Activated CD4-positive, alpha-beta T cell treated with anti-CD3 and anti-CD28 coated beads, Interleukin-2, Interleukin-6, amounts not matched to agents 100 ng/mL and 50 ng/mL, durations not matched to agents 16 hours and 8 hours (primary cell): ENCODE measurements at places on chromosomes 5 and 9.

GRCh38 chr9:129891569-129891968, 56.3 kb downstream of the USP20 start:
- peak; percentile 27 for DNase-seq

DNA sequence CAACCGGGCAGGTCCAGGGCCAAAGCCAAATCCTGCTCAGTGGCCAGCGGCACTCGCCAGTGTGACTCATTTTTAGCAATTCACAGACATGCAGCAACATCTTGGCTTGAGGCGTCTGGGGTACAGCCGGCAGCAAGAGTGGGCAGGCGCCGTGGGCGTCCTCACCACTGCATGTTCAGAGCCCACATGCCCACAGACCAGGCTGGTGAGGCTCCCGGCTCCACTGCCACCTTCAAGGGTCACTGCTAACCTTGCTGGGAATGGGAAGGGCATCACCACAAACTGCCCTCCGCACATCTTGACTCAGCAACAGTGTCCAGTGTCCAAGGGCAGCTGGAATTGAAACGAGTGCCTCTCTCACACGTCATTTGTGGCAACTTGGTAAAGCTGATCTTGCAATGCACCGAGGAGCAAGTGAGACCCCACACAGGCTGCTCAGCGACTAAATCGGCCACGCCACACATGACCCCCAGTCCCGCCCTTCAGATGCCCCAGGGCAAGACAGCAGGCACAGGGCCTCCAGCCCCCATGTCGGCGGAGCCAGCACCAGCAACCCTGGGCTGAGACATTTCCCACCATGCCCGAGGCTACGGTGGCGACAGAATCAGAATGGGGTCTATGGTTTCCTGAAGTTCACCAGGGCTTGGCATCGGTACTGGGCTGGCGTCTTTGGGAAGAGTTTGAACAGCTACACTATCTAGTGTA, 140.3 kb downstream of the ROR2 start:
- no peak for DNase-seq

DNA sequence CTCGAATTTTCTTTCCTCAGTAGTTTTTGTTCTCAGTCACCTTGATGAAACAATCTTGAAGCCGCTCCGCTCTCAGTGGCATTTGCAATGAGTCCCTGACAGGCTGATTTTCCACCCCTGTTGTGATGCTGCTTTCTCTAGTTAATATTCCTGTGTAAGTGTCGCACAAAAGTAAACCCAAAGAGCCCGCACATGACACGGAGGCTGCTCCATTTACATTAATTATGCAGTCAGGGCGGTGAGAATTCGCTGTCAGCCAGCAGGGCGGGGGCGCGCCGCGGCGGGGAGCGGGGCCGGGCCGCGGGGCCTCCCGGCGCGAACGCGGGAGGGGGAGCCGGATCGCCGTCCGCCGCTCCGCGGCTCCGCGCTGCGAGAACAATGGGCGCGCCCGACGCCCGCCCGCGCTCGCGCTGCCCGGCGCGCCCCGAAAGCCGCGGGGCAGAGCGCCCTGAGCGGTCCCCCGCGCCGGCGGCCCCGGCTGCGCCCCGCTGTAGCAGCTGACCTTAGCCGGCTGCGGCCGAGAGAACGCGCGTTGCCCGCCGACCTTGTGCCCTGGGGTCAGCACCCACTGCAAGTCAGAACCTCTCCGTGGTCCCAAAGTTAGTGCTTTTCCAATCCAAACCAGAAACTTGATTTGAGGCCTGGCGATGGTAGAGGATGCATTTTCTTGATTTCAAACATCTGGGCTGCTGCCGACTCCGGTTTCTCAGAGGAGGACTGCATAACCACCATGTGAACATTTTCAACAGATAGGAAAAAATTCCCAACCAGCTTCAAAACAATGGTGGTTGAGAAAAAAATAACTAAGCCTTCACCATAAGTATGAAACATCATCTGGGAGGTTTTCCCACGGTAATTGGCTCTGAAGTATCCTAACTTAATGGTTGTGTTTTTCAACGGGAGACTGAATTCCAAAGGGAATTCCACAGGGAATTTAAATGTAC, 142.6 kb downstream of the PBX3 start:
- peak; percentile 27 for DNase-seq

DNA sequence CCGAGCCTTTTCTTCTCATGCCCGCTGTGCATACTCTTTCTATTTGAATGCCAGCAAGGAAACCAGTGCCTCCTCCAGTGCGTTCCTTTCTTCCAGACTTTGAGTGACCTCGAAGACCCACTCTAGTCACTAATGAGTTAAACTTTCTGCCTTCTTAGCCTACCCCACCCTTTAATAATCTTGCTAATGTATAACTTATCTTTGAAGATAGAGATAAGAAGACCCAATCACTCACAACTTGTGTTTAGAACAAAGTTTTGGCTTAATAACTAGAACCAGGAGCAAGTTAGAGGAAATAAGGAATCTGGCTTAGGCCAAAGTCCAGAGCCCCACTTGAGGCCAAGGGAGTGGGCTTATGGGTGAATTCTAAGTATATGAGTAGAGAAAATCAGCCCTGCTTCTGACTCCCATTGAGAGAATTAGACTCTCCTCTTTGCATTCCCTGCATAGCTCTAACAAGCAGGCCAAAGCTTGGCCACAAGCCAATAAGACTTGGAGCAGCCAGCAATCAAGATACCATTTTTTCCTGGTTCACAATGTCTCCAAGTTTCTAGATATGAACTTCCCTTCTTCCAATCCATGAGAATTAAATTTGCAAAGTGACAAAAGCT, 181.5 kb upstream of the PIK3R1 start:
- DNase-seq, result no peak

GRCh38 chr9:81848472-81848871, 79.8 kb upstream of the SPATA31D4 start:
- no peak for DNase-seq

GRCh38 chr9:90552317-90552716, 90.3 kb downstream of the DIRAS2 start:
- DNase-seq, result no peak

DNA sequence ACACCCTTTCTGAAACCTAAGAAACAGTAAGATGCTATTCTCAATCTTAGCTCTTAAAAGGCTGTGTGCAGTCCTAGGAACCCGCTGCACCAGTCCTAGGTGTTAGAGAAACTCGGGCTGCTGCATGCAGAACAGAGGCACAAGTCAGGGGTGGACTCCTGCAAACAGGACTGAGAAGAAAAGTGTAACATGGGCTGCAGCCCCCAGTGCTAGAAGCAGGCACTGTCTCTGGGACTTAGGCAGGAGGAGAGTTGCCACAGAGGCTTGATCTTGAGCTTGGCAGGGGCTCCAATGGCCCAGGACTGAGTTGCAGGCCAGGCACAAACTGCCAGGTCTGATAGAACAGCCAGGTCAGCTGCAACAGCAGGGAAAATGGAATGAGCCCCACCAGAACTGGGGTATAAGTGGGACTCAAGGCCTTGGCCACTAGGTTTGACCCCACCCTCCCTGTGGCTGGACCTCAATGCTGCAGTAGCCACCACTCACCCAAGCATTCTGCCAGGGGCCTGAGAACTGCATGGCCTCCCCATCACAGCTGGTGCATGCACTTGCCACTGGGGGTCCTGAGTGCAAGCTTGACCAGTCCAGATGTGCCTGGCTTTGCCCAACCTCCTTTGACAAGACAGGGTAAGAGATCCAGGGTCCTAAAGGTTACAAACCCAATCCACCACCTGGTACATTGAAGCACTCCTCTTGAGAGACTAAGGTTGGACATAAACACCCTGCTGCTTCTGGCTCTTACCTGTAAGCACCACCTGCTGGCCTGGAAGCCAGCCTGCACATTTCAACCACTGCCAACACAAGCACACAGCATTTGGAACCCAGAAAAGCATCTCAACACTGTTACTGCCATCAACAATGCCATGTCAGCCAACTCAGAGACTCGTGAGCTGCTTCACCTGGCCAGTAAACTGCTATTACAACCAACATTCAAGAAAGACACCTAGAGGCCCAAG, 103.3 kb downstream of the FBXL17 start:
- no peak for DNase-seq

DNA sequence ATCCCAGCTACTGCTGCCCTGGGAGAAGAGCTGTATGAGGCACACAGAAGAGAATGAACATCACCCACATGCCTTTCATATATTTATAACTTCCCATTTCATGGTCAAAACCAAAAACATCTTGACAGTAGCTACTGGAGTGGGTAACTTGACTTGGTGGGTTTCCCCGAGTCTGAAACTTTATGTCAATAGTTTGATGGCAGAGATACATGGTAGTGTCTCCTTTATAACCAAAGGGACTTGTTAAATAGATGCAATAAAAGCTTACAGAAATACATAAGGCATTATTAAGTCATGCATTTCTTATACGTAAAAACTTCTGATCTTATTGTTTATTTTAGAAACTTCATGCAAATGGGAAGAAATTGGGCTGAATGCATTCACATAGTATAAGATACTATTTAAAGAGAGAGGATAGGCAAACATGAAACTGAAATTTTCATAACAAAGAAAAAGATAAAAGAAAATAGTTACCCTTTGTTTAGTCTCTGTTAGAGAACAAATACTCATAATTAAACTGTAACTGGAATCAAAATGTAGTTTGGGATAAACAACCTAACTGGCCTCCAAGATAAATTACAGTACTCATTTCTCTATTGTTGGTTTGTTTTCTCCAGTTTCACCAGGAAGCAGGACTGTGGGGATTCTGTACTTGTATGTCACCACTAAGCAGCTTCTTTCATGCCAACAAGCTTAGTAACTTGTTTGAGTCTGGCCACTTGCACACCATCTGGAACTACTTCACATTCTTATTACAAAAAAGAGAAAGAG, 459.3 kb upstream of the MEF2C start:
- no peak for DNase-seq

- no peak for DNase-seq
Measured at GRCh38 chr5:178234121-178234749, 1.6 kb upstream of the PHYKPL start.

GRCh38 chr5:57432876-57433275, 49.7 kb downstream of the ACTBL2 start:
- no peak for DNase-seq

DNA sequence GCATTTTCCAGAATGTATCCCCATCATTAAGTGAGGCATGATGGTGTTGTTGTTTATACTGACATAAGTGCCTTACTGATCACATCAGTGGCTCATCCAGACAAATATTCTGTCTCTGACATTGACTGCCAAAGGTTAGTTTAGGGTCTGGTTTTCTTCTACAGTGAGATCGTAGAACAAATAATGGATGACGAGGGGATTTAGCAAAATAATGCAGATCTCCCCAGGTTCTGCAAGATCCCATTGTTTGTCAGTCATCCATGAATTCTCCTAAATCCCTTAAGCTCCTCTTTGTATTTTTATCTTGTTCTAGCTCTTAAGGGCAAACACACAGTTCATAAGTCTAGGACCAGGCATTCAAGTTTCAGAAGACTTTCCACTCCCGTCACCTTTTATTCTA, 93.1 kb upstream of the DHFR start:
- DNase-seq, result no peak

DNA sequence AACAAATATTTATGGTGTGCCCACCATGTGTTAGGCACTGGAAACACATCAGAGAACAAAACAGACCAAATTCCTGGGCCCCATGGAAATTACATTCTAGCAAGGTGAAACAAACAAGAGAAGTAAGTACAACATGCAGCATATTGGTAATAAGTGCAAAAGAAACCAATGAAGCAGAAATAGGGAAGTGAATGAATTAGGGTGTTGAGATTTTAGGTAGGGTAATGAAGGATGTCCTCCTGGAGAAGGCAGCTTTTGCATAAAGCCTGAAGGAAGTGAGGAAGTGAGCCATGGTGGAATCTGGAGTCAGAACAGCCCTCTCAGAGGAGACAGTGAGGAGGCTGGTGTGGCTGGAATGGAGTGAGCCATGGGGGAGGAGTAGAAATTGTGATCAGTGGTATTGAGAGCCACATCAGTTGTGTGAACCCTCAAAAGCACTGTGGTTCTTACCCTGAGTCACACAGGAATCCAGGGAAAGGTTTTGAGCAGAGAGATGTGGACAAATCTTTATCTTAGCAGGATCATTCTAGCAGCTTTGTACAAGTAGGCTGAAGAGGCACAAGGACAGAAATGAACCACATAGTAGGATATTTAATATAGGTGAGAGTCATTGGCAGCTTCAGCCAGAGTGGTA, 52.7 kb upstream of the ARL15 start:
- DNase-seq, result no peak

DNA sequence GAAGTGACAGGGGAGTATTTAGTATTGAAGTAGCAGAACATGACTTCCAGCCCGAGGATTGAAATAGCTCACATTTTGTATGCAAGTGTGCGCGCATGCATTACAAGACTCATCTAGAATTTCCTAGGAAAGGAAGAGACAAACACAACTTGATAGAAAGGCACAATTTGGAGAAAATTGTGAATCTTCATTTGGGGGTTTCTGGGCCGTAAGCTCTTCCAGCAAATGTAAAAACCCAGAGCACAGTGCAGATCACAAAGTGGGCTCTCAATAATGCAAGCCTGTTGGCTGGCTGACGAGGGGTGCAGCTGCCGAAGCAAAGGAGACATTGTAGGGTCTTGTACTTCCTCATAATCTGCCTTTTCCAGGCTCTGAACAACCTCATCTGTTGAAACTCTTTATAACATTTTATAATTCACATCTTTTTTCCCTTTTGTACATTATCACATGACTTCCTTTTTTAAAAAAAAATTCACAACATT, 109.0 kb downstream of the BAAT start:
- no peak for DNase-seq

- DNase-seq, result no peak
Measured at GRCh38 chr9:32161720-32162119, 222.7 kb upstream of the ACO1 start.

DNA sequence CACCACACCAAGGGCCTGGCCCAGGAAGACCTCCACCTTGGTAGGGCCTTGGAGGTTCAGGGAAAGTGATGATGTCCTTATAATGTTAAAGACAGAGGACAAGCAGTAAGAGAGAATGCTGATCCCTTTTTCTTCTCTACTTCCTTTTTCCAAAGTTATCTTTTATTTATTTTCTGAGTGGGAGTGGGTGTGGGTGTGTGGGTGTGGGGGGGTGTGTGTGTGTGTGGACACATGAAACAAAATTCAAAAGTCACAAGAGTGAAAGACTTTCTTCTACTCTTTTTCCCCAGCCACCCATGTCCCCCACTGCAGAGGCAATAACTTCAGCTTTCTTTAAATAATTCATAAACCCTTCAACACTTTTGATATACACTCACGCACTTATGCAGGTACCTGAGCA, 70.8 kb downstream of the ROR2 start:
- no peak for DNase-seq

GRCh38 chr5:172533058-172533398, 78.7 kb upstream of the SH3PXD2B start:
- no peak for DNase-seq

DNA sequence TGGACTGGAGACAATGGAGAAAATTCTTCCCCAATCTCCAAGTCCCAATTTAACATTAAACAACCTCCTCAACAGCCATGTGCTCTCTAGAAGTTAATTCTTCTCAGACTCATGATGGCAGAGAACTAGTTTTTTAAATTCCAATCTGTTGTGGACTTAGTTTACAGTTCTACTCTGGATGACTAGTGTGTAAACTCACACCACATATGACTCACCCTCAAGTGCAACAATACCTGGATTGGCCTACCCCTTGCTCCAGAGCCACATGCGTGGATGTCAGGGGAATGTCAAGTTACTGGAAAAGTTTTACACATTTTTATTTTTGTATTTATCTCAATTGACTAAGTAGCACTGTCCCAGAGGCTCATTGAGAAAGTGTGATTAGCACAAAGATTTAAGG, 136.0 kb upstream of the EFNA5 start:
- no peak for DNase-seq

- DNase-seq, result no peak
Measured at GRCh38 chr9:113361304-113362018, 12.1 kb downstream of the BSPRY start.
